Stomach (tissue), 19 donors: ENCODE measurements at places on chromosomes 7 and 10. TPM values are rescaled to one million over a fixed set of nuclear protein-coding genes. Genes with fewer than 3 reads are reported as not detected.

SLC13A1 gene
- total RNA-seq, result not detected

PKD2L1 gene
- not detected for total RNA-seq

DNA sequence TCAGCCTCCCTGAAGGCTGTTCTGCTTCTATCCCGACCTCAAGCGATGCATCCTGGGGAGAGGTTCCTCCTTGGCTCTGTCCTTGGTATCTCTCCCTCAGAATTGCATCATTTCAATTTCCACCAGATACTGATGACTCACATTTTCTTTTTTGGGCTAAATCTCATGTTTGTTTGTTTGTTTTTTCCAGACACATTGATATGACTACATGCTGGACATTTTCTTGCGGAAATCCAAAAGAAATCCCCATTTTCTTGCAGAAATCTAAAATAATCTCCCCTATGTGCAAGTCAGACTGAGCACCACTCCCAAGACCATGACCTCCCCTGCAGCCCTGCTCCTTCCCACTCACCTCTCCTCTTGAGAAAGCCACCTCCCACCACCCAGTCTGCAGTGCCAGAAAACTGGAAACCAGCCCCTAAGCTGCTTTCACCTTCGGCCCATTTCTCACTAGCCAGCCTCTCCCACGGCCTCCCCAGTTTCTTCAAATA lies 260.2 kb upstream of the PRKCQ start:
- DNase-seq, result no peak

CYP17A1 gene
- not detected for total RNA-seq

- no peak for DNase-seq
These were observed 3.7 kb upstream of the MYO1G start for GRCh38 chr7:44982535-44982923.
